GM12878 (cell line): ENCODE measurements at places on chromosomes 7 and 10. TPM values are rescaled to one million over a fixed set of nuclear protein-coding genes. Genes with fewer than 3 reads are reported as not detected.

- H3K27me3 ChIP-seq: no peaks in the 10 kb centered on the region
- no peak overlapping the region for H3K4me3 ChIP-seq
- no peaks in the 10 kb centered on the region for H3K4me1 ChIP-seq
- no peak for DNase-seq
Observed at GRCh38 chr7:110205899-110206298, 885.0 kb upstream of the LRRN3 start.

DNA sequence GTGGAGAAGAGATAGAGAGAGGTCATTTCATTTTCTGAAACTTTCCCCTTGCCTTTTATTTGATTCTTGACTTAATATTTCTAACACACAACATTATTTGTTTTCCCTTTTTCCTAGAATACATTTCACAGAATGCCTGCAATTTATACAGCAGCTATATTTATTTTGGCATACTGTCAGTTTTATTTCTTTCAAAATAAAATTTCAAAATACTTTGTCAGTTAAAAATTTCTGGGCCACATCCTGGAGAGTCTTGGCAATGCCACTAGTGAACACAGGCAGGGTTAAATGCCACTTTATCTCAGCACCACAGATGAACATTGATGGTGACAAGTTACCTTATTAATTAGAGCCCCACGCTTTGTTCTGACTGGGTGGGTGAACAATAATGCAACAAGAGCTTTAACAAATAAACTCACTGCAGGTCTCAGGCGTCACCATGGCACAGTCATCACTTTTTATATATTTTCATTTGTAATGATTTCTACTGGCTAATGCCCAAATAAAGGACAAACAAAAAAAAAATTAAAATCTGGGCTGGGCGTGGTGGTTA, 494.0 kb downstream of the KIF20B start:
- H3K27me3 ChIP-seq: no peaks in the 10 kb centered on the region
- no peak overlapping the region for H3K4me3 ChIP-seq
- H3K4me1 ChIP-seq: no peaks in the 10 kb centered on the region
- no peak overlapping the region for H3K27ac ChIP-seq
- no peak for DNase-seq

DNA sequence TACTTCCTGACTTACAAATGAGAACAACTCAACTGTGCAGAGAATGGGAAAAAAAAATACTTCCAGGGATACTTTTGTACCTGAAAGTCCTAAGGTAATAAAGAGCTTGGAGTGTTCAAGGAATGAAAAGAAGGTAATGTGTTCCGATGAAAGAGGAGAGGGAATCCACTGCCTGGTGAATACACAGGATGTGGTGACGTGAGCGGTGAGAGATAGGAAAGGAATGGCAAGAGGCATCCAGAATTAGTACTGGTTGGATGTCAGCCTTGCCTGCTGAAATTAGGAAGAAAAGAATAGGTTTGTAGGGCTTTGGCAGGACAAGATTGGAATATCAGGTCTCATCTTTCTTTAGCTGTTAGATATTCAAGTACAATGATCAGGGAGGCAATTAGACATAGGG, 347.7 kb downstream of the POM121L12 start:
- no peak overlapping the region for H3K27ac ChIP-seq
- no peak overlapping the region for H3K4me3 ChIP-seq
- no peaks in the 10 kb centered on the region for H3K4me1 ChIP-seq
- no peaks in the 10 kb centered on the region for H3K27me3 ChIP-seq
- no peak for DNase-seq
- H3K36me3 ChIP-seq: no peaks in the 10 kb centered on the region

DNA sequence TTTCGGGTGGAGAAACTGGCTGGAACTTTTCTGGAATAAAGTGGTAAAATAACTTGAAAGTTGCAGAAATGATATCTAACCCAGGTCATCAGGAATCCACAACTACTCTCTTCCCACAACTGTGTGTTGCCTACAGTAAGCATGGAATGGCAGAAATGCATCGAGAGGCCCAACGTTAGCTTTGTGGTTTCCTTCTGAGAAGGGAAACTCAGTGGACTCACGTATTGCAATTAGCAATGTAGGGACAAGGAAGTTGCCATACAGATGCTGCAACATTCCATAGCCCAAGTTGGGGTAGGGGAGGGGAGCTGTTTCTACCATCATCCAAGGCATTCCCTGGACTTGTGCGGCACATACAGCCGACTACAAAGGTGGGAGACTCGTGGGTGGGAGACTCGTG, 1.9 kb downstream of the PON1 start:
- no peaks in the 10 kb centered on the region for H3K27me3 ChIP-seq
- H3K4me1 ChIP-seq: no peaks in the 10 kb centered on the region
- no peak overlapping the region for H3K4me3 ChIP-seq
- no peak overlapping the region for H3K27ac ChIP-seq
- no peaks in the 10 kb centered on the region for H3K36me3 ChIP-seq
- DNase-seq: no peak

- no peak for DNase-seq
- no peaks in the 10 kb centered on the region for H3K27me3 ChIP-seq
- H3K4me3 ChIP-seq: no peak overlapping the region
- no peaks in the 10 kb centered on the region for H3K36me3 ChIP-seq
- no peak overlapping the region for H3K27ac ChIP-seq
- peaks cover 26% of the 10 kb centered on the region for H3K4me1 ChIP-seq
Observed at GRCh38 chr10:6350609-6351008, 147.9 kb downstream of the PFKFB3 start.

DNA sequence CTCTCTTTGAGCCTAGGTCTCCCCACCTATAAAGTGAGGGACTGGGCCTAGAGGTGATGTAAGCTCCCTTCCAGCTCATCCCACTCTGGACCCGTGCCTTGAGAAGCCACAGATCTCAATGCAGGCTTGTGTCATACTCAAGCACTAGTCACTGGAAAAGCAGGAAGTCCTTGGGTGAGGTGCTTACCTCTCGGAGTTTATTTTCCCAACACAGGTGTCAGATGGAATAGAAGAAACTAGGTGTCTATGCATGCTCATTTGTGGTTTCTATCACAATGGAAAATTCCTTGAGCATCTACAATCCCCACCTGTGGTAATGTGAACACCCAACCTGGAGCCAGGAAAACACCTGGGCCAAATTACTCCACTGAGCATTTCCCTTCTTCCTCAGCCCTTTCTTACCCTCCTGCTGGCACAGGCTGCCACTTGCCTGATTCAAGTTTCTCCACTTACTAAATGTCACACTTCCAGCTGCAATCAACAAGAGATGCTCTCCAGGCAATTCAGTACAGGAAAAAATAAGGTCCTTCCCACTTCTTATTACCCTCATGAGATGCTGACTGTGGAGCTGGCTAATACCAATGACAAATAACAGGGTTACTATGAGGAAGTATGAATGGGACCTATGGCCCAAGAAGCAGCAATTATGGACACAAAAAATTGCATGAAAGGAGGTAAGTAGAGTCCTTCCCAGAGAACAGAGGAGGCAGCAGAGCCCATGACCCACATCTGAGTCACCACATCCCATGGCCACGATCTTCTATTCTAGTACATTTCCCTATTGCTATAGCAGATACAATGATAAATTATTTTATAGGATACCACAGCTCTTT, 13.1 kb downstream of the LSM5 start:
- H3K36me3 ChIP-seq: no peaks in the 10 kb centered on the region
- H3K27me3 ChIP-seq: no peaks in the 10 kb centered on the region
- H3K27ac ChIP-seq: no peak overlapping the region
- H3K4me1 ChIP-seq: no peaks in the 10 kb centered on the region
- no peak overlapping the region for H3K4me3 ChIP-seq

DNA sequence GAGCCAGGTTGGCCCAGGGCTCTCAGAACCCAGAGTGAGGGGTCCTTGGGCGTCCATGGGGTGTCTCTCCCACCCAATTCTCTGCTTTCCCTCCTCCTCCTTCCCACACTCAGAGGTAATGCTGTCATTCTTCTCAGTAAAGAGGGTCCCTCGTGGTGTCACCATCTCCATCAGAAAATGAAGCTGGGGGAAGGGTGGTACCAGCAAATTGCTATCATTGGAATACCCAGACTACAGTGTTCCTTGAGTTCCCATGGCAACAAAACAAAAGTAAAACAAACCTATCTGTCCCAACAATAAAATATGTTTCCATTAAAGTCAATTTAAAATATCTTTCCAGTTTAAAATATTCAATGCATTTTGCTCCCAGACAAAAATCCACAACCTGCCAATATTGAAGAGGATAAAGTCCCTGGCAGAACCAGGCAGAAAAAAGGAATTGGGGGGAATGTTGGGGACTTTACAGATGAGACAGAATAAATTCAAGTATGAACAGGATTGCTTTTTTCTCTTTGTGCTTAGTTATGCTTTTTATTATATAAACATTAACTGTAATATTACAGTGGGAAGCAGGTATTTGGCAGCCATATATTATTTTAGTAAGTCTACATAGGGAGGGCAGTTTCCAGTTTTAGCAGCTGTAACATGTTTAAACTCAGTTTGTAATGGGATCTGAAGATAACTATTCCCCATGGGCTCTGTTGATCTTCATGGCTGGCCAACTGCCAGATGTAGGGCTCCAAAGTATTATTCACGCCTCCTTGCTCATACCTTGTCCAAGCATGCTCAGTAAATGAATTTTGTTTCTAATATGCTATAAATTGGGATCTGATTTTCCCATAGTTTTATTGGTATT, 182.1 kb downstream of the ARID5B start:
- no peak for DNase-seq
- H3K4me3 ChIP-seq: no peak overlapping the region
- peaks cover 58% of the 10 kb centered on the region for H3K4me1 ChIP-seq
- H3K36me3 ChIP-seq: peaks cover 1% of the 10 kb centered on the region; the same call in 1 of the 2 replicates

- no peaks in the 10 kb centered on the region for H3K36me3 ChIP-seq
- H3K4me1 ChIP-seq: peaks cover 4% of the 10 kb centered on the region
- DNase-seq: no peak
- H3K4me3 ChIP-seq: no peak overlapping the region
Observed at GRCh38 chr7:154832557-154833138, 170.3 kb downstream of the PAXIP1 start.

- H3K27ac ChIP-seq: no peak overlapping the region
- no peak overlapping the region for H3K4me3 ChIP-seq
- no peak for DNase-seq
- H3K4me1 ChIP-seq: no peaks in the 10 kb centered on the region
- H3K36me3 ChIP-seq: no peaks in the 10 kb centered on the region
Observed at GRCh38 chr7:26443751-26444150, 152.1 kb downstream of the SNX10 start.

- peaks cover 12% of the 10 kb centered on the region for H3K4me1 ChIP-seq
- H3K36me3 ChIP-seq: no peaks in the 10 kb centered on the region
Observed at GRCh38 chr10:4028854-4029583, 244.0 kb upstream of the KLF6 start.

GRCh38 chr7:30714129-30714528, 31.9 kb upstream of the CRHR2 start:
- no peaks in the 10 kb centered on the region; the same call in 1 of the 2 replicates for H3K27me3 ChIP-seq
- no peaks in the 10 kb centered on the region for H3K36me3 ChIP-seq
- H3K27ac ChIP-seq: no peak overlapping the region
- DNase-seq: no peak

DNA sequence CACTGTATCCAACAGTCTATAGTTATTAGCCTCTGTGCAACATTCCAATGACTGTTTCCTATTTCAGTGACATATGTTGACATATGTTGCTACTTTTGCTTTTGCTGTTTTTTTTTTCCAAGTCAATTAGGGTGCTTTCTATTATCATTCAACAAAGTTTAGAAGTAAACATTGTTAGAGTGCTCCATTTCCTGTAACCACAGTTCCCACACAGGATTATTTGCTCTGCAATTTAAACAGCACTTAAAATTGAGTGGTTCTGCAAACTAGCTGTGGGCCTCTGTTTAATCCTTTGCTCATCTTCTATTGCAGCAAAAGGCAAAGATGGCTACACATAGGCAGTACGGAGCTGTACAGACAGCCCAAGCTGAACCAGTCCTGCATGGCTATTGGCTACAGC, 46.5 kb upstream of the PTN start:
- no peaks in the 10 kb centered on the region for H3K36me3 ChIP-seq
- no peaks in the 10 kb centered on the region for H3K27me3 ChIP-seq
- H3K4me1 ChIP-seq: no peaks in the 10 kb centered on the region
- no peak overlapping the region for H3K4me3 ChIP-seq

DNA sequence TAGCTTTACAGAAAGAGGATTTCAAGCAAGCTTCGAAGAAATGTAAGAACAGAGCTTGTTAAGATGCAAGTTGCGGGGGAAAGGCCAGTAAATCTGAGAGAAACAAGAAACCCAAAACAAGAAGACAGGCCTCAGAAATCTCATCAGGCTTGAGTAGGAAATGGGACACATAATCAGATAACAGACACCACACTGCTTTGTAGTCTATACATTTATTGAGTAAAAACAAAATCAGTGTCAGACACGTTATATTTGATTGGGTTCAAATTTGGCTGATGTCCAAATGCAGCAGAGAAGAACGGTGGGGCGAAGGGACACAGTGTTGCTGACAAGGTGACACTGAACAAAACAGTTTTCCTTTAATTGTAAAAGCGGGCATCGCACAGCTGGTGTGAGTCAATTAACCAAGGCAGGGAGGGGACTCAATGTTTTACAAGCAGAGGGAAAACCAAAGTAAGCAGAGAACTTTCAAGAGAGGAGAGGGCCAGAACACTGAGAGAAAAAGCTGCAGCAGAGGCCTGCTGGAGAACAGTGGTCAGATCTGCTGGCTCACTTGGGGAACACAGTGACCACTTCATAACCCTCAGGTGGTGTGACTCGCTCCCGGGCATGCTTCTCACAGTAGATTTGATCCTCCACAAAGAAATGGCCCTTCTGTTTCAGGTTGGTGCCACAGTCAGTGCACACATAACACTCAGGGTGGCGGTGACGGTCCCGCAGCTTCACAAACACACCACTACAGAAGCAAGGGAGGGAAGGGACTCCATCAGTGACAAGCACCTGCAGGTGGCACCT, 43.5 kb downstream of the ACSM6 start:
- no peak overlapping the region for H3K4me3 ChIP-seq
- H3K27me3 ChIP-seq: no peaks in the 10 kb centered on the region
- no peak overlapping the region for H3K27ac ChIP-seq
- peaks cover 21% of the 10 kb centered on the region for H3K4me1 ChIP-seq

DNA sequence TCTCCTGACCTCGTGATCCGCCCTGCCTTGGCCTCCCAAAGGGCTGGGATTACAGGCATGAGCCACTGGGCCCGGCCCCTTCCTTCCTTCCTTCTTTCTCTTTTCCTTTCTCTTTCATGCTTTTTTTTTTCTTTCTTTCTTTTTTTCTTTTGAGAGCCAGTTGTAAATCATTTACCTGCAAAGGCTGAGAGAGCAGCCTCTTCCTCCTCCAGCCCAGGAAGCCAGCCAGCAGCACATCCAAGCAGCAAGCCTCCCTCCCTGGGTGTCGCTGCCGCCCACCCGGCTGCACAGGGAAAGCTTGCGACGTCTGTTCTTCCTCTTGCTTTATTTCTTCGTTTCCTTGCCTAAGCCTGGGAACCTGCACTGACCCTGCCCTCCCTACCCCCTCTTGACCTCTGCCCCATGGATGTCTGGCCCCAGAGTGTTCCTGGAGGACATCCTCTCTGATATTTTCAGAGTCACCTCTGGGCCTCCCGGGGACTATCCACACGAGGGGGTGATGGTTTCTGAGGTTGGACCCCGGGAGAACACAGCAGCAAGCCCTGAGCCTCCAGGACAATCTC, 62.8 kb upstream of the MYL10 start:
- no peak overlapping the region for H3K4me3 ChIP-seq
- peaks cover 6% of the 10 kb centered on the region; the same call in 1 of the 2 replicates for H3K4me1 ChIP-seq
- no peaks in the 10 kb centered on the region for H3K36me3 ChIP-seq
- H3K27ac ChIP-seq: no peak overlapping the region

The C1QL3 gene
- total RNA-seq: 0.35 and 0.67 TPM in 2 replicates

The CRYGN gene
- total RNA-seq: not detected in 2 replicates

The CALCR gene
- total RNA-seq: not detected in 2 replicates

The SEMA3E gene
- total RNA-seq: 1.4 and 2.0 TPM in 2 replicates

The HOXA2 gene
- not detected in 2 replicates for total RNA-seq

The SLC39A12 gene
- total RNA-seq: 0.64 and 0.67 TPM in 2 replicates

The ANXA8 gene
- 0.19 TPM in 1 of 2 replicates, not detected in the other for total RNA-seq

The PRR15 gene
- not detected in 2 replicates for total RNA-seq
